T-helper 2 cell treated with Interferon-gamma antibody and Interleukin-4, amounts not matched to agents 100 ng/mL and 5 ng/mL, for 36 hours (primary cell): ENCODE measurements at places on chromosomes 16 and 17. TPM values are rescaled to one million over a fixed set of nuclear protein-coding genes. Genes with fewer than 3 reads are reported as not detected.

CD79B gene
- 38.3 and 41.0 TPM in 2 replicates for total RNA-seq

SLC52A1 gene
- total RNA-seq: 0.16 and 0.30 TPM in 2 replicates

NKD1 gene
- total RNA-seq: 0.75 and 1.1 TPM in 2 replicates

ADAP2 gene
- 0.91 and 1.3 TPM in 2 replicates for total RNA-seq
